ENCODE measurements at places on chromosomes 6 and 20.

GRCh38 chr6:38805692-38806091 is 90.6 kb downstream of the DNAH8 start:
- no peak for DNase-seq

- DNase-seq, result no peak
These were observed 124.9 kb upstream of the NRN1 start for GRCh38 chr6:6131492-6132109.

GRCh38 chr6:31357886-31358285 is 907 bp upstream of the HLA-B start:
- DNase-seq, result no peak

DNA sequence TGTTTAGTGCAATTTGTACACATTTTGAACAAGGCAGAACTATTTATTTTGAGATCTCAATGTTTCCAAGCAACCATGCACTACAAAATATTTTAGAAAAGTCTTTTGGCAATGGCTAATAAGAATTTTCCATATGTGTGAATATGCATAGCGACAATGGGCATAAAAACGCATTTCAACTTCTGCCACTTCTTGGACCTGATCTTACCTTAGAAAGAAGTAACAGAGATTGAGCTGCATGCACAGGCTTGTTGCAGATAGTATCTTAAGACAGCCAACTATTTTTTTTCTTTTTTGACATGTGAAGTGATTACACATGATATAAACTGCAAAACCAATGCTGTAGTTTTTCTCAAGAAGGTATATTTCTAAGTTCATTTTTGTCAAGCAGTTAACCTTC is 210.4 kb upstream of the PHACTR1 start:
- no peak for DNase-seq

DNA sequence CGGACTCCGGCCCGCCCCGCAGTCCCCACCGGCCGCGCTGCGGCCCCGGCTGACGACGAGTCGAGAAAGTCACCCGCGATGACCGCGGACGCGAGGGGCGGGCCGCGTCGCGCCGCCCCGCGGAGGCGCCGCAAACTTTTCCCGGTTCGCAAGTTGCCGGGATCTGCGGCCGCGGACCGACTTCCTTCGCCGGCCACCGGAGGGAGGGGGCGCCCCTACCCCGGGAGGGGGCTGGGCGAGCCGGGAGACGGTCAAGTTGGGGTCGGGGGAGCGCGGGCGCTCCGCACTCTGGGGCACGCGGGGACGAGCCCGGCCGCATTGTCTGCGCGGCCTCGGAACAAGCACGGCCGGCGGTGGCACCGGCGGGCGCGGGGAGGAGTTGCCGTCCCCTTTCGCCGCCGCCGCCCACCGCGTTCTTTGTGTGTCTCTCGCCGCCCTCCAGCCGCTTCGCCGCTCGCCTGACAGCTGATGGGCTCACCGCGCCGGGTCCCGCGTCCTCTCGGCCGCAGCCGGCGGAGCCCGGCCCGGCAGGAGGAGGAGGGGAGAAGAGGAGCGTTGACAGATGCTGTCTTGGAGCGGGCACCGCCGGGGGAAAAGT is 131.6 kb downstream of the OGFRL1 start:
- DNase-seq, result peak; percentile 24

- DNase-seq, result no peak
These were observed 65.0 kb upstream of the MOCS1 start for GRCh38 chr6:39999006-39999867.

GRCh38 chr6:15400572-15401004 is 154.7 kb downstream of the JARID2 start:
- peak; percentile 70 for DNase-seq

DNA sequence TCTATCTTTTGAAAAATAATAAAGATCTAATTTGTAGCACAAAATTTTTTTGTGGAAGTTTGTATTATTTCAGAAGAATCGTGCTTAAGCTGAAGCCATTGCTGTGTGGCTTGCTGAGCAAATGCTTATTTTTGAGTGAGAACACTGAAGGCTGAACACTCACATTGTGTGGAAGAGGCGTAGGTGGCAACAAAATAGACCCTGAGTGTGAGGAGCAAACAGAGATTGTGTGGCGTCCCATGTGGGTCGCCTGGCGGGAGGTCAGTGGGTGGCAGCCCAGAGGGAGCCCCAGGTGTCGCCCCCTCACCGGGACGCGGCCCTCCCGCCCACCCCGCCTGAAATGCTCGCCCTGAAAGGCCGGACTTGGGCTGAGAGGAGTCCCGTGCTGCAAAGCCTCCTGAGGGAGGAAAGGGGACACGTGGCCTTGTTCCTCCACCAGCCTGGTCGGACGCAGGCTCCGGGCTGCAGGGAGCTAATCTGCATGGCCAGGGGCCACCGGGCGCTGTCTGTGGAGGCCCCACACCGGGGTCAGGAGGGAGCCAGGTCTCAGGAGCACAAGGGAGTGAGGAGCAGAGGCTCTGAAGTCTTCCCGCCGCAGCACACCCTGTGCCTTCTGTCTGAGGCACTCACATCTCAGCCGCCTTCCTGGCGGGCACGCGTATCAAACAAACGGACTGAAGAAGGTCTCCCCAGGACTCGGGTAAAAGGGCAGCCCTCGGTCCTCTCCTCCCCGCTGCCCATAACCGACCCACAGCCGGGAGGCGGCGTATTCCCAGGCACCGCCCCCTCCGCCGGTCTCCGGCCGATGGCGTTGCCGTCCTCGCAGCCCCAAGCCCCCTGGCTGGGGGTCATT is 15.9 kb downstream of the DDO start:
- DNase-seq, result no peak

DNA sequence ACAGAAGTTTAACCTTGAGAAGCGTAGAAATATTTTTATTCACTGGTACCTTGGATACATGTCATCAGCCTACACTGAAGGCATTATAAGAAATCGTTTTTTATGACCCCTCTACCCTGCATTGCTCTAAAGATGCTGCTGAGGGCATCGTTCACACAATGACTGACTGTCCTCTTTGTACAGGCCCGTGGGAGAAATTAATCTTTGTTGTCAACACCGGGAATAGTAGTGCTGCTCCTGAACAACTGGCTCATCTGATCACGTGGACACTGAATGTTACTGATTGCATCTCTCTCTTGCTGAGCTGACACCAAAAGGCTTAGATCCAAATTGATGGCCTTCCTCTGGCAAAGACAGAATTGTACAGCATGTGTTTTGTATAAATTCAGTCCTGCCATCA is 157.1 kb upstream of the SMLR1 start:
- no peak for DNase-seq

DNA sequence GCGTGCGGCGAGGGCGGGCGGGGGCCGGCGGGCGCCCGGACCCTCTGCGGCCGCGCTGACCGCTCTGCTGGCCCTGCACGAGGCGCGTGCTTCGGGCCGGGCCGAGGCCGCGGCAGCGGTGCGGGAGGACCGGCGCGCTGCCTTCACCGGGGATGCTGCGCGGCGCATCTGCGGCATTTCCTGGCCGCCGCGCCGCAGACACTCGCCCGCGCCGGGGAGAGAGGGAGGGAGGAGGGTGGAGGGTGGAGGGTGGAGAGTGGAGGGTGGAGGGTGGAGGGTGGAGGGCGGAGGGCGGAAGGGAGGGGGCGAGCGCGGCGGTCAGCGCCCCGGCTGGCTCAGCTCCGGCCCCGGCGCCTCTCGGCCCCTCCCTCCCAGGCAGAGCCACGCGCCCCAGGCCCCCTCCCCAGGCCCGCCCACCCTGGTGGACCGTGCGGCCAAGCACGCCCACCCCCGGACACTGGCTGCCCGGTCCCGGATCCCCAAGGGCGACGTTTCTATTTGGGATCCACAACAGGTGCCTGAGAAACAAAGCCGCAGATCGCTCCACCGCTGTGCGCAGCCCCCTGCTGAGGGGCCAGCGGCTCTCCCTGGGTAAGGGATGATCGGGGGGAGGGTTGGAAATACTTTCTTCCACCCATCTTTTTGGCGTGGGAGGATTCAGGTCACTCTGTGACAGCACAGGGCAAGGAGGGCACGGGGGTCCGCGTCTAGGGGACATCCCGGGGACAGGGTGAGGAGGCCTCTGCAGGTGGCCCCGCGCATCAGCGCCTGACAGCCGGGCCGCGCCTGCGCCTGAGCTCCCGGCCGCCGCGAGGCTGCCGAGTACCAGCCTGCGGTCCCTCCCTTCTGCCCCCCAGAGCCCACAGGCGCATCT is 111.2 kb upstream of the BEND6 start:
- peak; percentile 94 for DNase-seq

DNA sequence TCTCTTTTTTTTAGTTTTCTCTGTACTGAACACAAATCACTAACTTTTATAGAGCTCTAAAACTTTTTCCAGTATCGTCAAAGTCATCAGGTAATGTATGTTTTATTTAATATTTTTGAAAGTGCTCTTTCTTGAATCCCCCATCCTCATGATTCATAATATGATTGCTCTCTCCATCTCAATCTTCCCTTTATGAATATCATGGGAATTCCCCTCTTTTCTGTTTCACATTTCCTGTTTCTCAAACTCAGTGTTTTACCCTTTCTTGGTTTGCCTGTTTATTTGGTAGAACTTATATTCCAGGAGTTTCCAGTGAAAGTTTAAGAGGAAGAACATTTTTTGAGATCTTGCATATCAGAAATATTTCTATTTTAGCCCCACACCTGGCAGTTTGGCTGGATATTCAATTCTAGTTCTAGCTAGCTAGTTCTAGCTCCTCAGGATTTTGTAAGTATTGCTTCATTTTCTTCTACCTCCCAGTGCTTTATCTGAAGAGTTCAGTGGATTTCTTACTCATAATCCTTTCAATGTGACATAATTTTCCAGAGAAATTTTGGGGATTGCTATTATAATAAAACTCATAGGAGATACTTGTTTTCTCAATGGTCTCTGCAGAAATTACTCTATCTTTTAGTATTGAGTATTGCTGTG is 6.1 kb upstream of the C6orf58 start:
- no peak for DNase-seq

DNA sequence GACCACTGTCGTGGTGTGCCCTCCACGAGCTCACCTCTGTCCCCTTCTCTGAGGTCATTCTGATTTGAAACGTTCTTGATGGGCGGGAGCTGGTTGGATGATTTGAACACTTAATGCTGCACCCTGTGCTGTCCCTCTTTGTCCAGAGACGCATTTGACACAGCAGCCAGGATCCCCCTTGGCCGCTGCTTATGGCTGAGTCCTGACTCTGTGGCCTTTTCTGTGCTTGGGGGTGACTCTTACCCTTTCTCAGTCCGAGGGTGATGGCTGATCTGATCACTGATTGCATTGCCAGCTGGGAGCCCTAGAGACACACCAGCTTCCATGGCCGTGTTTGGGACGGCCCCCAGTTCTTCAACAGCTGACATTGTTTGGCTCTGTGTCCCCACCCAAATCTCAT is 43.5 kb upstream of the FRMD1 start:
- no peak for DNase-seq

DNA sequence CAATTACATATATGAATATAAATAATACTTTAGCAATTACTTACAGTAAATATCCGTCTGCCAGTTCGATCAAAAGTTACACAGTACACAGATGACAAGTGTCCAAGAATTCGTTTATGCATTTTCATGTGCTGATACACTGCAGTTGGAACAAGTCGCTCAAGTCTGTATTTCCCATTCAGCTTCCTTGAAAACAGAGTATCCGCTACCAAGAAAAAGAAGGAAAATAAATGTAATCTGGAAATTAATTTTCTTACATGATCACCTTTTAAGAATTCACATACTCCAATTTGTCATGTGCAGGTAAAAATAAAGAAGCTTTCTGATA is 35.3 kb downstream of the PHIP start:
- no peak for DNase-seq

GRCh38 chr6:152836523-152836922 is 85.9 kb downstream of the VIP start:
- DNase-seq, result no peak

GRCh38 chr6:128005009-128005408 is 104.2 kb upstream of the THEMIS start:
- no peak for DNase-seq

GRCh38 chr6:74073999-74074398 is 378.0 kb downstream of the CD109 start:
- DNase-seq, result no peak

GRCh38 chr6:73200735-73201134 is 24.6 kb downstream of the KHDC1L start:
- DNase-seq, result no peak

- no peak for DNase-seq
These were observed 36.1 kb downstream of the ELOVL2 start for GRCh38 chr6:11007715-11008608.

DNA sequence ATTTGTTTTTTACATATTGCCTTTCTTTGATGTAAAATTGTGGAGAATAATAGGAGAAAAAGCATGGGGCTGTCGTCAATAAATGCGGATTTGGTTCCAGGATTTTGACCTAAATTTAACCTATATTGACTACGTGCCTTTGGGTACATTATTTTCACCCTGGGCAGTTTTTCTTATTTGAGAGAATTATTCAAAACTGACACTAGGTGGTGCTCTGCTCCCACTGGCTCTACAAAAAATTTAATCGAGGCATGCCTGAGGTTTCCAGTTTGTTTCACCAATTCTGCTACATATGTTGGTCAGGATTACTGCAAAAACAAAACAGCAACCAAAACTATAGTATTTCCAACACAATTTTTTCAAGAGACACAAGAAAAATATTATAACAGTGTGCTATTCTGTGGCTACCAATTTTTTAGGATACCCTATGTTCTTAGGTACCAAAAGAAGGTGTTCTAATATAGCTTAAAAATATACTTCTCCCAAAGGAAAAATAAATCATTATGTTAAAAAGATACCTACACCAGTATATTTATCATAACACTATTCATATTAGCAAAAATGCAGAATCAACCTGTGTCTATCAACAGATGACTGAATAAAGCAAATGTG is 48.6 kb upstream of the FABP7 start:
- no peak for DNase-seq

GRCh38 chr20:42779216-42779615 is 410.5 kb downstream of the PTPRT start:
- no peak for DNase-seq

DNA sequence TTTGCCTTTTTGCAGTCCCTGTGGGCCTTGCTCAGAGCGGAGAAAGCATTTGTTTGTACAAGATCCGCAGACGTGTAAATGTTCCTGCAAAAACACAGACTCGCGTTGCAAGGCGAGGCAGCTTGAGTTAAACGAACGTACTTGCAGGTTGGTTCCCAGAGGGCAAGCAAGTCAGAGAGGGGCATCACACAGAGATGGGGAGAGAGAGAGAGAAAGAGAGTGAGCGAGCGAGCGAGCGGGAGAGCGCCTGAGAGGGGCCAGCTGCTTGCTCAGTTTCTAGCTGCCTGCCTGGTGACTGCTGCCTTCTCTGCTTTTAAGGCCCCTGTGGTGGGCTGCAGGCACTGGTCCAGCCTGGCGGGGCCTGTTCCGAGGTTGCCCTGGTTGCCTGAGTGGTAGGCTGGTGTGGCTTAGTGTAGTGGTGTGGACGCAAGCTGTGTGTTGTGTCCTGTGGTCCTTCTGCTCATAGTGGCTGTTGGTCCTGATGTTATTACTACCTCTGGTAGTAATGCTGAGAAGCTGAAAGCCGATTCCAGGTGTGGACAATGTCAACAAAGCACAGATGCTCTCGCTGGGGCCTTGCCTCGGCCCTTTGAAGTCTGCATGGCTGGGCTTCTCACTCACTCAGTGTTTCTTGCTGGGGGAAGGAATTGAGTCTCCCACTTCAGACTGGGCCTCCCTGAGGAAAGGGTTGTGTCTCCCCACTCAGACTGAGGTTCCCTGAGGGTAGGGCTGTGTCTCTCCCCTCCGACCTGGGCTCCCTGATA is 12.1 kb downstream of the VEGFA start:
- DNase-seq, result peak; percentile 55

GRCh38 chr20:63956664-63957003 is 418 bp upstream of the UCKL1 start:
- DNase-seq, result no peak
